Stimulated activated CD4-positive, alpha-beta T cell treated with anti-CD3 and anti-CD28 coated beads, Interleukin-1b, Interleukin-23, amount 100 ng/mL, for 4 hours (primary cell): ENCODE measurements at places on chromosomes 6 and 20.

GRCh38 chr6:89243331-89243629 is 26.1 kb upstream of the GABRR1 start:
- no peak for DNase-seq

GRCh38 chr6:124053315-124053714 is 249.7 kb downstream of the NKAIN2 start:
- no peak for DNase-seq

GRCh38 chr6:160930547-160931377 is 60.8 kb upstream of the MAP3K4 start:
- DNase-seq, result peak; percentile 50

DNA sequence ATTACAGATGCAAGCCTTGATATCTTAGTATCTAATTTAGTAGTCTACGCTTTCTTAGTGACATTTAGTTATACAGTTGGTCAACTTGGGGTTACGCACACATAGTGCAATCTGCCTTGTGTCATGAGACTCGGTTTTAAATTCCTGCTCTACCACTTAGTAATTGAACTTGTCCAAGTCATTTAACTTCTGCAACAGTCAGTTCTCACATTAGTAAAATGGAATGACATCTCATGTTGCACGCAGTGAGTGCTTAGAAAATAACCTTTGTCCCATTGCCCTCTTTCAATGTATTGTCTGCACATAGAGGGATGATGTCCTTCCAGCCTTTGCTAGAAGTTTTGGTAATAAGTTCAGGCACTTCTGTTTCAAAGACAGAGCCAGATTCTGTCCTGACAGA is 48.6 kb downstream of the TMEM170B start:
- DNase-seq, result no peak

GRCh38 chr6:85456782-85457181 is 6.9 kb downstream of the NT5E start:
- DNase-seq, result no peak

DNA sequence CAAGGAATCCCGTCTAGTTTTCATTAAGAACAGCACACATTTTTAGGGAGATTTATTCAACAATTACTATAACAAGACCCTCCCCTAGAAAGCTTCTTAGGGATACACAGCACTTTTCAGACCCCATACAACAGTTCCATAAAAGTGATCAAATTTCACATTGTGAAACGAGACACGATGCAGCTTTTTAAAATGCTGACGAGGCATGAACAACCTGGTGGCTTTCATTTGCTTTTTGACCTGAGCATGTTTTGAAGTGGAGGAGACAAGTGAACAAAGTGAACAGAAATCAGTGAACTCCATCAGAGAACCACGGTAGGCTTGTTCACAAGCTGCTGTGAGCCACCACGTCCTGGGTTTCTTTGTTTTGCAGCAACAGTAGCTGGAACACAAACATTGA is 112.2 kb downstream of the PCSK2 start:
- DNase-seq, result no peak

DNA sequence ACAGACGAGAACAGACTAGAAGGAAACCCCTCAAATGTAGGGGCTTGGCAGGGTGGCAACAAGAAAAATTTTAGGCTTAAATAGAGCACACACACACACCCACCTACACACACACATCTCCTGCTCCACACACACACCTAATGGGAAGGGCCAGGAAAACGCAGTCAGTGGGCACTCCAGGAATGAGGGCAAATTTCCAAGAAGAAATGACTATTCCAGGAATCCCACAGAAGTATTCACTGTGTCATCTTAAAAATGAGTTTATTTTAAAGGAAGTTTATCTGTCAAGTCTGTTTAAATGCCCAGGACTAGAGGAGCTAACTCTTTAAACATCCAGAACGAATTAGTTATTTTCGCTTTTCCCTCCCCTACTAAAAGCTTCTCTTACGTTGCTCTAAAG is 13.0 kb downstream of the ALDH8A1 start:
- DNase-seq, result no peak

DNA sequence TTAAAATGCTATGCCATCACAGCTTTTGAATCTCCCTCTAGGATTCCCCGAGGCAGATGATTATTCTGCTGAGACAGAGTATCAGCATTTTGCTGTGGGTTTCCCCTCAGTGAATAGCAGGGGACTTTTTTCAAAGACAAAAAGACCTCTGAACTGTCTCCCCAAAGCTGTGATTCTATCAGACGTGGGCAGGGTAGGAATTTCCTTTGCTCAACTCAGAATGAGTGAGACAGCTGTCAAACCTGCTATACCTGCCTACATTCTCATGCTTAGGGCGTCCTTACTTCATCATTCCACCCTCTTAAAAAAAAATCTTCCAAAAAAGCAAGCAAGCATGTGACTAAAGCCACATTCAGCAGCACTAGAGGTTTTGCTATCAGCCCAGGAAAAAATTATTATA is 147.6 kb upstream of the FAM83B start:
- no peak for DNase-seq

DNA sequence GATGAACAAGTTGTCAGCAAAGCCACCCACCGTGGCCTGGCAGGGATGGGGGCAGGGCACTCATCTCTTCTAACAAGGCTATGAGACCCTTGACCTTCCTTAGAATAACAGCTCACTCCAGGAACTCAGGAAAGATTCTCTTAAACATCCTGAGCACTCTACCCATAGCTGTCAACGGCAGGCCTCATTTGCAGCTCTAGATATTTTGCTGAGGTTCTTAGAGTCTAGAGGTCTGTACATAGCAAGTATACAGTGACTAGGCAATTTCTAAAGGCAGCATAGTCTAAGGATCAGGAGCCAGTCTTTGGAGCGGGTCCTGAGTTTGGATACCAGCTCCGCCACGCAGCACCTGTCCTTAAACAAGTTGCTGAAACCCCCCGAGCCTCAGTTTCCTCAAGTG is 11.7 kb downstream of the TRERF1 start:
- DNase-seq, result no peak

- no peak for DNase-seq
Measured at GRCh38 chr20:51610761-51611624, 68.5 kb upstream of the NFATC2 start.

- no peak for DNase-seq
Measured at GRCh38 chr6:109736273-109737025, 45.4 kb downstream of the FIG4 start.

DNA sequence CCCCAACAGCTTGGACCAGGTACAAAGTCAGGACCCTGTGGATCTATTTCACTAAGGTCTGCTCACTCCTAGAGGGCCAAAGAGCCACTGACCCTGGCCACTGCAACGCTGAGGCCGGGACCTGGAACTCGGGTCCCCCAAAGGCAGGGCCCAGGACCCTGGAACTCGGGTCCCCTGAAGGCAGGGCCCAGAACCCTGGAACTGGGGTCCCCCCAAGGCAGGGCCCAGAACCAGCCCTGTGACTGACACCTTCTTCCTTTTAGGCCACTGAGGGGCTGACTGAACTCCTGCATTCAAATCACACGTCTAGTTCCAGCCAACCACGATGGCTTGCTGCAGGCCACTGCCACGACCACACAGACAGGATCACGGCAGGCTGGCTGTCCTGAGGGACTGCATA is 9.4 kb downstream of the TCFL5 start:
- no peak for DNase-seq

GRCh38 chr20:42193119-42193518 is 574.9 kb upstream of the CHD6 start:
- no peak for DNase-seq

- no peak for DNase-seq
Measured at GRCh38 chr6:167049275-167049674, 50.1 kb downstream of the CEP43 start.

DNA sequence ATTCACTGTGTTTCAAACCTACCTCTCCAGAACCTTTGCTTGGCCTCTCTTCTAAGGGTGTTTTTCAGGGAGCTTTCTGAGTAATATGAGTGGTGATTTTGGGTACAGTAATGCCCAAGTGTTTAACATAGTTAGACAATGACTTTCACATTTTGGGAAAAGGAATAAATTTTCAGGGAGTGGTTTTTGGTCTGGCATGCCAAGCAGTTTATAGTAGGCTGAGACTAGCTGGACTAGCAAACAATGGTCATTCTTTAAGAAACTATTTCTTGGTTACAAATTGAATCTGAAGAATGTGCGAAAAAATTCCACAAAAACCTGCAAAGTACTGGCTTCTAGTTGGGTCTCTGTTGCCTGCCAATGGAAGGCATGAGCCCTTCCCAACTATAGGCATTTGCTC is 15.4 kb downstream of the FNDC1 start:
- no peak for DNase-seq

DNA sequence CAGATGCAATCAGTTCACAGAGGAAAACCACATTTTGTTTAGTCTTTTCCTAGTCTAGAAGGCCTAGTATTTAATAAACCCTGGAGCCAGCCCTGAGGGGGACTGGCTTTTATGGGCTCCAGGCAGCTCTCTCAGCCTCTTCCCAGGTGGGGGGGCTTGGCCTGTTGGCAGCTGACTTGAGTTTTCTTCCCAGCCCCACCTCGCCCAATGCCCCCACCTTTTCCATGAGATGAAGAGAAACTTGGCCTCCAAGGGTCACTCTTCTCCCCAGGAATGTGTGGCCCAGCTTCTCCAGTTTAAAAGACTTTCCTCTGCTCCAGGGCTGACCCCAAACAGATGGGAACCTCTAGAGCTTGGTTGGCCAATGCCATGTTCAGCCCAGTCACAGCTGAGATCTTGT is 196.1 kb downstream of the BMP7 start:
- no peak for DNase-seq

GRCh38 chr20:11120431-11120830 is 446.6 kb upstream of the JAG1 start:
- no peak for DNase-seq

DNA sequence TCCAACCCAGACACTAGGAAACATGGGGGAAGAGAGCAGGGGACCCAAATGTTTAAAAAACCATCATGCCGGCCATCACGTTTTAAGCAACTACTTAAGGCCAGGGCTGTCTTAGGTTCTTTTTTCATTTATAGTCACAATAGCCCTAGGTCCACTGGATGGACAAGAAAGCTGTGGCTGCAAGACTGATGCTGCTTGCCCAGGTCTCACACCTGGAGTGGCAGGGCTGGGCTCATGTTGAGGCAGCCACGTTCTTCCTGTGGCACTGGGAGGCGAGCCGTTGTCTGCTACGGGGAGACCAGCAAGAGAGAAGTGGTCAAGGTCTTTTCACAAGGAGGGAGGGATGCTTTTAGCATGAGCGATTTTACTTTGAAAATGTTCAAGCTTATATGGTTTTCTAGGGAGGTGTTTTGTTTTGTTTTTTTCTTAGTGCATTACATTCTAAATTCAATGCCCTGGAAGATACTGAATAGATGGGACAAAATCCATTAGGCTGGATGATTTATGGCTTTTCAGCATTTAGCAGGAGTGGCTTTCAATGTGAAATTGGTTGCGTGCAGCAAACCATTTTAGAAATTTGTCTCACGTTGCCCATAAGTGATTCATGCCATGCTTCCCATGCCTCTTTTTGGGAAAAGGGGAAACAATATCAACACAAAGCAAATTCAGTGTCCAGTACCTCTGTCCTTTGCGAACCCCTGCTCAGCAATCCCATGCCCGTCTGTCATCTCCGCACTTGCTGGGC is 106.6 kb upstream of the SNX9 start:
- no peak for DNase-seq

DNA sequence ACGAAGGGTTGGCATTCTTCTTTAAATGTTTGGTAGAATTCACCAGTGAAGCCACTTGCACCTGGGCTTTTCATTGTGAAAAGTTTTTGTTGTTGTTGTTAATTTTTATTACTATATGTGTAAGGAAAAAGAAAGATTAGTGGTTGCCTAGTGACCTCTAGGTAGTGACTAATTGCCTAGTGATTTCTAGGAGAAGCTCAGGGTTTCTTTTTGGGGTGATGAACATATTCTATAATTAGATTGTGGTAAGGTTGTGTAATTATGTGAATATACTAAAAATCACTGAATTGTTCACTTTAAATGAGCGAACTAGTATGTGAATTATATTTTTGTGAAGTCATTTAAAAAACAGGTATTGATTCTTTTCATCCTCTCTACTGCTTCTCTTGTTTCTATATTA is 123.8 kb upstream of the TMEM170B start:
- DNase-seq, result no peak

GRCh38 chr6:154619146-154619545 is 108.7 kb upstream of the CNKSR3 start:
- no peak for DNase-seq

- DNase-seq, result no peak
Measured at GRCh38 chr6:50829049-50829448, 10.4 kb downstream of the TFAP2B start.

DNA sequence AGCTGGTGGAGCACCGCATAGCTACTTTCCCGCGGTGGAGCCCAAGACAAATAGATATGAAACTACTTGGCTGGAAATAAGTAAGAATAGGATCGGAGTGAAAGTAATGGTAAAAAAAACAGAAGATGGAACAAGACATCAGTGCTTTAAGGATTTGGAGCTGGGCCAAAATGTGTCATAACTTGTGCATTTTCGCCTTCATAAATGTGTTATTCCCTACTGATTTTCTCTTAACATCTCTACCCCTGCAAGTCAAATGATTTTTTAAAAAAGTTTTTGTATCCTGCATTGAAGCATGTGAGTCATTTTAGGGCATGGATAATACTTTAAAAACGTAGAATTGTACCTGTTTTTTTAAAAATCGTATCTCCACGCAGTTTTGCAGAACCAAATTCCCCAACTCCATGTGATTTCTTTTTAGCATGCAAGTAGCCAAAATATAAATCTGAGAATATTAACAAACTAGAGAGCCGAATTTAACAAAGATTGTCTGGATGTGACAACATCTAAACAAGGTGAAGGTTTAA is 882 bp upstream of the FAM184A start:
- no peak for DNase-seq

GRCh38 chr6:158819213-158819976 is at the start of gene EZR:
Gene EZR, minus strand, starts transcription at chr6:158819368. Its CDS starts 1,275 bp downstream, at chr6:158818093.
- DNase-seq, result peak; percentile 84

- no peak for DNase-seq
Measured at GRCh38 chr6:30200551-30201281, 12.5 kb downstream of the TRIM26 start.

DNA sequence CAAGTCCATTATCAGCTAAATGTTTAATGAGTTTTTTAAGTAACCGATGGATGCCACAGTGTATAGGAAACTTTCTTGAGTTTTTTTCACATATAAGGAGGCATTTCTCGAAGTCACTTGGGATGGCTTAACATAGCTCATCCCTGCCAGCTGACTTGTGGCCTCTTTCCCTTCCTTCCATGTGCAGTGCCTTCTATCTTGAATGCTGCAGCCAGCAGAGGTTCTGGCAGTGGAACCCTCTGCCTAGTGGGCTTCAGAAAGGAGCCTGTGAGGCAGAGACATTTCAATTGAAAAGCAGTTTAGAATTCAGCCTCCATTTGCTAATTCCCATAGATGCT is 51.9 kb downstream of the AKAP12 start:
- DNase-seq, result no peak

- DNase-seq, result no peak
Measured at GRCh38 chr6:94751641-94752329, 825.5 kb upstream of the MANEA start.

- DNase-seq, result no peak
Measured at GRCh38 chr20:57097245-57097915, 169.1 kb downstream of the BMP7 start.

GRCh38 chr6:39204646-39205244 is 24.5 kb downstream of the KCNK5 start:
- no peak for DNase-seq
